ENCODE measurements at places on chromosomes 4 and X. TPM values are rescaled to one million over a fixed set of nuclear protein-coding genes. Genes with fewer than 3 reads are reported as not detected.
A peak's percentile ranks its signal among the peaks of the same experiment; 100 is the strongest.

GRCh38 chr4:149964001-149964796 is 114.0 kb upstream of the DCLK2 start:
- H3K27ac ChIP-seq, result no peak overlapping the region
- no peak for DNase-seq
- H3K4me1 ChIP-seq, result peaks cover 18% of the 10 kb centered on the region
- no peaks in the 10 kb centered on the region for H3K36me3 ChIP-seq

DNA sequence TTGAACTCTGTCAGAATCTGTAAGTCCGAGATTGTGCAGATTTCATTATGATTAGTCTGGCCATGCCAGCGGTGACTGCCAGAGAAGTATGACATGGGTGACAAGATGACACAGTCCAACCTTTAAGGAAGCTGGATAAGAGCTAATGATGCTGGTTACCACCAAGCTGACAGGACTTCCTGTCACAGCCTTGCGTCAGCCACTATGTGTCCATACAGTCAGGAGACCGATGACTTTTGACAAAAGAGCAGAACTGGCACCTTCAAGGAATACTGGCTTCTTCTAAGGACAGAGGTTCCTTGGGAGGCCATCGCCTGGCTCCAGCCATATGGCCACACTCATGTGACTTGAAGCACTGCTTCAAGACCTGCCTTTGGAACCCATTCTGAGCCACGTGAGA is 67.2 kb upstream of the TFDP3 start:
- H3K36me3 ChIP-seq, result no peaks in the 10 kb centered on the region
- no peak for DNase-seq
- peaks cover 2% of the 10 kb centered on the region for H3K27me3 ChIP-seq
- no peaks in the 10 kb centered on the region for H3K4me1 ChIP-seq
- H3K27ac ChIP-seq, result no peak overlapping the region
- no peak overlapping the region for H3K4me3 ChIP-seq

GRCh38 chrX:69318651-69319340 is 153.5 kb upstream of the PJA1 start:
- H3K4me1 ChIP-seq, result no peaks in the 10 kb centered on the region
- H3K36me3 ChIP-seq, result no peaks in the 10 kb centered on the region
- no peak overlapping the region for H3K27ac ChIP-seq
- H3K27me3 ChIP-seq, result peaks cover 12% of the 10 kb centered on the region

- H3K4me3 ChIP-seq, result no peak overlapping the region
- no peak overlapping the region for H3K27ac ChIP-seq
- no peaks in the 10 kb centered on the region for H3K36me3 ChIP-seq
- peaks cover 5% of the 10 kb centered on the region for H3K27me3 ChIP-seq
- peak; percentile 37 for DNase-seq
Measured at GRCh38 chrX:47384502-47384901, 14.1 kb downstream of the ZNF157 start.

DNA sequence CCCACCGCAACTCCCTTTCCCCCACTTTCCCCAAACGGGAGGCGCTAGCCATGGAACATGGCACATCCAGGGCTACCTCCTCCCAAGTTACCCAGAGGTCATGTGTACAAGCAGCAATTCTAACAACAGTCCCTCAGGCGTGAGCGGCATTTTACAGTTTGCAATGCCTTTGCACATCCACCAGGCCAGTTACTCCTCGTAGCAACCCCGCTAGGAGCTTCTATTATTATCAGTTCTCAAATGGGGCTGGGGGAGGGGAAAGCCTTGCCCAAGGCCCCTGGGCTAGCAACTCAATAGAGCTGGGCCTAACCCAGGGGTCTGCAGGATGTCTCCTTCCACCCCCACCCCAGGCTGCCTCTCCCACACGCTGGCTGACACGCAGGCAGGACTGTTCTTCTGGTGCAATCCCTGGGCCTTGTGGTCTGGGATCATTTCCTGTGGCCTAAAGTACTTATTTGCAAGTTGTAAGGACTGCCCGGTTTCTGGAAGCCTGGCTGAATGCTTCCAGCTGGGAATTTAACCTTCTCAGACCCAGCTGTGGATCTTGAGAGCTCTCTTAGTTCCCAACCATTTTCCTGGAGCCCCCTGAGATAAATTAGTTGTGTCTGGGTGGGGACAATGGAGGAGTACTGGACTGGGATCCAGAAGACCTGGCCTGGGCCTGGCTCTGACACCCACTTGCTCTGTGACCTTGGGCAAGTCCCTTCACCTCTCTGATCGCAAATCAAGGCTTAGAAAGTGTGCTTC is 27.7 kb downstream of the PJA1 start:
- H3K27ac ChIP-seq, result peak overlapping the region; percentile 38
- no peak overlapping the region for H3K4me3 ChIP-seq
- H3K4me1 ChIP-seq, result peaks cover 15% of the 10 kb centered on the region
- DNase-seq, result no peak
- H3K27me3 ChIP-seq, result peaks cover 7% of the 10 kb centered on the region

DNA sequence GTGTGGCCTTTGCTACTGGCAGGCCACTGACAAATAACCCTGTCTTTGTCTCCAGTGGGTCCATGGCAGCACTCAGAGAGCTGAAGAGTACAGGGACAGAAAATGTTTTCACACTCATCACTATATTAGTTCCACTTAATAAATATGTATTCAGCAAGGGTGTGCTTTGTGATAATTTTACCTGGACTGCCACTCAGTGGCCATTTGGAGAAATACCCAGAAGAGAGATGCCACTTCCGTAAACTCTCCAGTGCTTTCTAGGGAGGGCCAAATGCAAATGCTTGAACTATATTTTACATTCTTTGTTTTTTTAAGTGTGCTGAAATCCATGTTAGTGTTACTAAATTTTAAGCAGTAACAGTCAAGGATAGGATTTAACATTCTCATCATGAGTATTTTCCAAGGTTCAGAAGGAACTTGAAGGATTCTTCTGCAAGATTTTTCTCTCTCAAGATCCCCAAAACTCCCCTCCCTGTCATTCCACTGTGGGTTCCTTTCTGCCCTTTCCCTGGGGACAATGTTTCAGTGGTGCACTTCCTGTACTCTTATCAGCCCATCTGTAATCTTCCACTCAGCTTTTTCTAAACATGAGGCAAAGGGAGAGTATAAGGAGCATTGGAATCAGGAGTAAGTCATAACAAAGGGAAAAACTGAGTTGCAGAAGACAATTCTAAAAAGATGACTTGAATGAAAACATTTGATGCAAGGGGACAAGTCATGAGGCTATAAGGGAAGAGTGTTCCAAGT is 46.0 kb downstream of the TFDP3 start:
- no peak overlapping the region for H3K27ac ChIP-seq
- DNase-seq, result no peak
- H3K4me3 ChIP-seq, result no peak overlapping the region
- H3K4me1 ChIP-seq, result no peaks in the 10 kb centered on the region
- no peaks in the 10 kb centered on the region for H3K36me3 ChIP-seq

DNA sequence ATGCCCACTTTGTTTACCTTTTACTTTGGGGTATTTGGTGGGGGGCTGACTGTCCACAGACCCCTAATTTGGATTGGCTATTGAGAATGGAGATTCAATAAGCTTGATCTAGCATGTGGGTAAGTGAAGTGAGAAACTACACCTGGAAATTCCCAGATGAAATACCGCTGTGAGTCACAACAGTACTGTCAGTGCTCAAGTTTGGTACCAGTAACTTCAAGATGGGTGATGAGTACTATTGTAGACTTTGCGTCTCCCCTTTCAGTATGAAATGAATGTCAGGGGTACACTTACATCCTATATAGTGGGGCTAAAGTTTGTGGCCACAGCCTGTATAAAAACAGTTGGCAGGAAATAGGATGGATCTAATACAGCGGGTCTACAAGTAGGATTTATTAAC is 33.3 kb downstream of the HMGN5 start:
- no peak overlapping the region for H3K4me3 ChIP-seq
- no peak overlapping the region for H3K27ac ChIP-seq
- DNase-seq, result no peak

DNA sequence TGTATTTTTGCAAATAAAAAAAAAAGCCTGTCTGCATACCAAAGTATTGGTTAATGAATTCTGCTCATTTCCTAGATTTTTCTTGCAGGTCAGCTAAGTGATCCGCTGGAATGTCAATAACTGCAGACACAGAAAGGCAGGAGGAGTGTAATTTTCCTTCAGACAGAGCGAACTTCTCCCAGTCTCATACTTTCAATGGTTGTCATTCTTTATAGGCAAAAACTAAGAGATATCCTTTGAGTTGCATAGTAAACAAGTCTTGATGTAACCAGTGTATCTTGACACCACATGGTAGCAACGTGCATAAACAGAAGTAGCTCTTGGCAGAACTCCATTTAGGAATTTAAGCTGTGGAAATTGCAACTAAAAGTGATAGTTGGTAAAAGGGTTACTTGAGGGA is 8.2 kb downstream of the CAPN6 start:
- no peaks in the 10 kb centered on the region for H3K4me1 ChIP-seq
- peak; percentile 0 for DNase-seq
- no peaks in the 10 kb centered on the region for H3K27me3 ChIP-seq
- H3K36me3 ChIP-seq, result no peaks in the 10 kb centered on the region
- H3K4me3 ChIP-seq, result no peak overlapping the region
- no peak overlapping the region for H3K27ac ChIP-seq

GRCh38 chr4:181688432-181688831 is 554.8 kb upstream of the TENM3 start:
- H3K27me3 ChIP-seq, result no peaks in the 10 kb centered on the region
- no peak overlapping the region for H3K27ac ChIP-seq
- H3K36me3 ChIP-seq, result no peaks in the 10 kb centered on the region
- no peak overlapping the region for H3K4me3 ChIP-seq

DNA sequence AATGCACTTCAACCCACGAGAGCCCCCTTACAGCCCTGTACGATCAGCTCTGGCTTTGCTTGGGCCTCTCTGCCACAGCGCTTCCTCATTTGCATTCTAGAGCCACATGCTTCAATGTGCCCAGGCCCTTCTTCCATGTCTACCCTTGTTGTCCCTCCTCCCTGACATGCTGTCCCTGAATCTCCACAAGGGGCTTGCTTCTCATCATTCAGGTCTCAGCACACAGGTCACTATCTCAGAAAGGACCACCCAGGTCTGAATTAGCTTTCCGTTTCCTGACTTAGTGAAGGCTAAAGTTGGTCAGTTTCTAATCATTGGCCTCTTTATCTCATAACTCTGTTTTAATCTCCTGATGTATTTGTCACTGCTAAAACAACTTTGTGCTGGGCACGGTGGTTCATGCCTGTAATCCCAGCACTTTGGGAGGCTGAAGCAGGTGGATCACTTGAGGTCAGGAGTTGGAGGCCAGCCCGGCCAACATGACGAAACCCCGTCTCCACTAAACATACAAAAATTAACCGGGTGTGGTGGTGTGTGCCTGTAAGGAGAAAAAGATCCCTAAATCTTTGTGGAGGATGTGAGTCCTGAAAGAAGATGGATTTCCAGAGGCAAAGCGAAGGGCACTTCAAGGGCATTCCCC is 17.9 kb upstream of the SLC34A2 start:
- no peak for DNase-seq
- H3K36me3 ChIP-seq, result no peaks in the 10 kb centered on the region
- no peak overlapping the region for H3K27ac ChIP-seq
- H3K27me3 ChIP-seq, result peaks cover 11% of the 10 kb centered on the region
- no peak overlapping the region for H3K4me3 ChIP-seq

- no peak overlapping the region for H3K27ac ChIP-seq
- H3K27me3 ChIP-seq, result peaks cover 24% of the 10 kb centered on the region
- peaks cover 13% of the 10 kb centered on the region for H3K4me1 ChIP-seq
- H3K36me3 ChIP-seq, result no peaks in the 10 kb centered on the region
Measured at GRCh38 chr4:40199179-40199670, 2.4 kb downstream of the RHOH start.

- no peaks in the 10 kb centered on the region for H3K36me3 ChIP-seq
- H3K4me1 ChIP-seq, result no peaks in the 10 kb centered on the region
- H3K4me3 ChIP-seq, result no peak overlapping the region
- no peak overlapping the region for H3K27ac ChIP-seq
- H3K27me3 ChIP-seq, result peaks cover 2% of the 10 kb centered on the region
Measured at GRCh38 chr4:1572521-1572920, 111.6 kb downstream of the FAM53A start.

DNA sequence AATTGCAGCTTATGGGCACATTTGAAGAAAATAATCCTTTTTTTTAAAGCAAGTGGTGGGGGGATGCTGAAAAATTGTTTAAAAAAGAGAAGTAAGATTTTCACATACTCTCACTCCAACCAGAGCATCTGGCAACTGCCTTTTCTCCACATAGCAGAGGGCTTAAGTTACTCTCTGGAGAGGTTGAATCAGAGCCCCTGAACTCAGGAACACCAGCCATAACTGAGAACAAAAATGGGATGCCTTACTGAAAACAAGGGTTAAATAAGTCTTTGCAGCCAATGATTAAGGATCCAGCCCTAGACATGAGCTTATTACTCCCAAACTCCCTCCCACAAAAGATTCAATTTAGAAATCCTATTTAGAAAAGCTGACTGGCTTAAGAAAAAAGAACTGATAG is 27.5 kb downstream of the CASK start:
- no peaks in the 10 kb centered on the region for H3K4me1 ChIP-seq
- H3K36me3 ChIP-seq, result peaks cover 11% of the 10 kb centered on the region
- DNase-seq, result no peak
- H3K27me3 ChIP-seq, result no peaks in the 10 kb centered on the region
- H3K27ac ChIP-seq, result no peak overlapping the region

- H3K27me3 ChIP-seq, result peaks cover 7% of the 10 kb centered on the region
- DNase-seq, result peak; percentile 49
- peak overlapping the region; percentile 66 for H3K27ac ChIP-seq
Measured at GRCh38 chr4:16692046-16692445, 206.4 kb downstream of the LDB2 start.

GRCh38 chrX:110146521-110146920 is 143.6 kb downstream of the TMEM164 start:
- H3K4me1 ChIP-seq, result peaks cover 26% of the 10 kb centered on the region
- DNase-seq, result no peak
- no peak overlapping the region for H3K4me3 ChIP-seq
- H3K27ac ChIP-seq, result 0 out of 2 replicates have a peak overlapping the region, but pooled peaks have one; percentile 11
- no peaks in the 10 kb centered on the region for H3K36me3 ChIP-seq
- no peaks in the 10 kb centered on the region for H3K27me3 ChIP-seq

- H3K27me3 ChIP-seq, result no peaks in the 10 kb centered on the region
- no peaks in the 10 kb centered on the region for H3K36me3 ChIP-seq
- H3K27ac ChIP-seq, result no peak overlapping the region
- DNase-seq, result no peak
Measured at GRCh38 chrX:131874300-131874699, 148.8 kb upstream of the STK26 start.

- peaks cover 2% of the 10 kb centered on the region for H3K27me3 ChIP-seq
- H3K4me3 ChIP-seq, result no peak overlapping the region
- no peaks in the 10 kb centered on the region for H3K36me3 ChIP-seq
- no peak overlapping the region for H3K27ac ChIP-seq
Measured at GRCh38 chrX:136665258-136665900, 17.4 kb downstream of the CD40LG start.

- no peaks in the 10 kb centered on the region for H3K36me3 ChIP-seq
- peak overlapping the region; percentile 82 for H3K4me3 ChIP-seq
- peaks cover 17% of the 10 kb centered on the region for H3K27me3 ChIP-seq
- no peak overlapping the region for H3K27ac ChIP-seq
Measured at GRCh38 chr4:56048383-56048701, 99.6 kb downstream of the CEP135 start.

The NHS gene
- 3.0 TPM for total RNA-seq

The C1QTNF7 gene
- not detected for total RNA-seq

Data from HFFc6 (cell line).